ENCODE measurements at places on chromosomes 16 and 17. TPM values are rescaled to one million over a fixed set of nuclear protein-coding genes. Genes with fewer than 3 reads are reported as not detected.

DNA sequence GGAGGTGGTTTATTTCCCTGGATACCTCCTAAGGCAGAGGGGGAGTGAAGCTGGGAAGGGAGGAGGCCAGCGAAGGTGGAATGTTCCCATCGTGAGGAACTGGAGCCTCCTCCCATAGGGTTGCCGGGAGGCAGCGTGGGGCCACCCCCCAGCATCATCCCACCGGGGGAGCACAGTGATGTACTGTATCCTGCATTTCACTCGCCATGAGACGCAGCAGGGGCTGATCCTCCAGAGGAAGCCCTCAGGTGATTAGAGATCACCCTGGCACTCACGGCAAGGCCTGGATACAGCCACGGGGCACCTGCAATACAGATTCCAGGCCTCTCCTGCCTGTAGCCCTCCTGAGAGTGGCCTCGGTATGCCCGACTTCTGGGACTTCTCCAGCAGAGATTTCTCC lies 25.5 kb upstream of the BEAN1 start:
- DNase-seq, result no peak
- H3K4me1 ChIP-seq, result no peaks in the 10 kb centered on the region
- no peaks in the 10 kb centered on the region for H3K36me3 ChIP-seq
- no peak overlapping the region for H3K27ac ChIP-seq
- H3K27me3 ChIP-seq, result no peaks in the 10 kb centered on the region

GRCh38 chr17:65277576-65277975 lies 140.4 kb downstream of the RGS9 start:
- peaks cover 10% of the 10 kb centered on the region for H3K4me1 ChIP-seq
- H3K27ac ChIP-seq, result no peak overlapping the region
- H3K27me3 ChIP-seq, result no peaks in the 10 kb centered on the region
- DNase-seq, result peak; percentile 46
- H3K4me3 ChIP-seq, result no peak overlapping the region

COQ7 gene
- 11.3 TPM for total RNA-seq

DNA sequence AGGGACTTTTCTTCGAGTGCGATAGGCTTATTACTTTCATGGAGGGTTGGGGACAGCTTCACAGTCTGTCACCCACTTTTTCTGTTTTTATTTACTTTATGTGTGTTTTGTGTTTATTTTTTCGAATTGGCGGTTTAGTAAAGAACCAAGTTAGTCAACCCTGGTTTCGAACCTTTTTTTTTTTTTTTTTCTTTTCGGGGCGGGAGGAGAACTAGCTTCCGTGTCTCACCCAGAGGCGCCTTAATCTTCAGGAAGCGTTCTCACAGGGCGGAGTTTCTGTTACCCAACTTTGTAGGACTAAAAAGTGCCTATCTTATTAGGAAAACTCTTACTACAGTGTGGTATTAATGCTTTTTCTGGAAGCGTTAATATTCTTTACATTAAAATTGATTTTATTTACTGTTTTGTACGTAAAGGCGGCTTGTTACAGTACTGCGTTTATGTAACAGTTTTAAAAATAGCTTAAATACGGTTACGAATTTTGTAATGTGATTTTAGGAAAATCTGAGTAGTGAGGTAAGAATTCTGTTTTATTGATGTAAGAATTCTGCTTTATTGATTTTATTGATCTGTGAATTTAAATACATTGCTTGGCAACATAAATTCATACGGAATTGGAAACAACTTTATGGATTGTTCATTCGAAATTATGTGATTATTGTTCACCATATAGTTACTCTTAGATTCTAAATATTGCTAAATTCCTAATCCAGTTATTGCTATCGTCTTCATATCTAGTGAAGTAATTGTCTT lies 885 bp downstream of the ZNF207 start:
- H3K4me1 ChIP-seq, result peaks cover 15% of the 10 kb centered on the region
- DNase-seq, result peak; percentile 50
- H3K27ac ChIP-seq, result peak overlapping the region; percentile 97
- H3K4me3 ChIP-seq, result peak overlapping the region; percentile 89
- H3K36me3 ChIP-seq, result peaks cover 22% of the 10 kb centered on the region

- H3K4me3 ChIP-seq, result peak overlapping the region; percentile 53
- peaks cover 13% of the 10 kb centered on the region for H3K4me1 ChIP-seq
- DNase-seq, result peak; percentile 12
- H3K27ac ChIP-seq, result no peak overlapping the region
- H3K36me3 ChIP-seq, result no peaks in the 10 kb centered on the region
- H3K27me3 ChIP-seq, result no peaks in the 10 kb centered on the region
Observed at GRCh38 chr17:78986048-78986648, 6.4 kb upstream of the LGALS3BP start.

OR1A1 gene
- not detected for total RNA-seq

TMED6 gene
- 0.64 TPM for total RNA-seq

DNA sequence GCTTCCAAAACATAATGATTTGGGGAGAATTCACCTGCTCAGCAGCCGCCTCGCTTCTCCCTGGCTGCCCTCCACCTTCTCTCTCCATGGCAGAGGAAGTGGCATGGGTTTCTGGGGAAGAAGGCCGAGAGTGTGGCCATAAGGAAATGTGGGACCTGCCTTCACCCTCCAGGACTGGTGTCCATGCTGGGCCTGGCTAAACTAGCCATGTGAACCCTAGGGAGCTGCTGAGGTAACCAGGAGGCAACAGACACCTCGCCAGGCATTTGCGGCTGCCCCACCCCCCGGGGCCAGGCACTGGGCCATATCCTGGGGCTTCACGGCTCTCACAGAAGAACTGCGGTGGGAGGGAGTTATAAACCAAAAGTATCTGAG lies 9.9 kb upstream of the CMTM4 start:
- H3K4me3 ChIP-seq, result no peak overlapping the region
- H3K27ac ChIP-seq, result no peak overlapping the region
- no peak for DNase-seq

C1QTNF8 gene
- not detected for total RNA-seq
